Stimulated activated CD8-positive, alpha-beta memory T cell treated with anti-CD3 and anti-CD28 coated beads, Interleukin-4, amount 100 ng/mL, for 4 hours (primary cell): ENCODE measurements at places on chromosomes 16 and 17.

- no peak for DNase-seq
Observed at GRCh38 chr16:88631920-88632586, 6.3 kb upstream of the IL17C start.

- no peak for DNase-seq
Observed at GRCh38 chr17:44983563-44983962, 15.5 kb upstream of the C1QL1 start.

DNA sequence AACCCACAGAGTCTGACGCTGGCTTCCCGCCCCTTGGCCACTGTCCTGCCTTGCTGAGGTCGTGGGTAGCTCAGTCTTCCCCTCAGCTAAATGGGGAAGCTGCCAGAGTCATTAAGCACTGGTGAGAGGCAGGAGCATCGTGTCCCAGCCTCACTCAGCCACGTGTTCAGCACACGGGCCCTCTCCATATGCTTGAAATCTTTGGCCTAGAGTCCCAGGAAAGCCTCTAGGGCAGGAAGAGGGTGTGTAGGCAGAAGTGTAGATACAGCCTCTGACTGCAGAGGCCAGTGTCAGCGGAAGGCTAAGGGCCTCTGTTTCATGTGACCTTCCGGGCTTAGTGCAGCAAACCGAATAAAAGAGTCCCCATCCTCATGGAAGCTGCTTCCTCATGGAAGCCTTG lies 4.1 kb downstream of the DHODH start:
- no peak for DNase-seq

DNA sequence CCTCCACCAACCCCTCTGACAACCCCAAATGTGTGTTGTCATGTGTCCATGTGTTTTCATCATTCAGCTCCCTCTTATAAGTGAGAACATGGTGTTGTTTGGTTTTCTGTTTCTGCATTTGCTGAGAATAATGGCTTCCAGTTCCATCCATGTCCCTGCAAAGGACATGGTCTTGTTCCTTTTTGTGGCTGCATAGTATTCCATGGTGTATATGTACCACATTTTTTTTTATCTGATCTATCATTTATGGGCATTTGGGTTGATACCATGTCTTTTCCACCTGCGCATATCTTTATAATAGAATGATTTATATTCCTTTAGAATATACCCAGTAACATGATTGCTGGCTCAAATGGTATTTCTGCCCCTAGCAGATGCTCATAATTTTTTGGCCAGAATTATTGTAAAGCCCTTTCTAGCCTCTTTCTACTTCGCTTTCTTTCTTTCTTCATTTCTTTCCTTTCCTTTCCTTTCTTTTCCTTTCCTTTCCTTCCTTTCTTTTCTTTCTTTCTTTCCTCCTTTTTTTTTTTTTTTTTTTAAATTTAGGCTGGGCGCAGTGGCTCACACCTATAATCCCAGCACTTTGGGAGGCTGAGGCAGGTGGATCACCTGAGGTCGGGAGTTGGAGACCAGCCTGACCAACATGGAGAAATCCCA lies 12.7 kb downstream of the REXO5 start:
- DNase-seq: no peak

- no peak for DNase-seq
Observed at GRCh38 chr17:83057793-83058265, 21.6 kb upstream of the METRNL start.

DNA sequence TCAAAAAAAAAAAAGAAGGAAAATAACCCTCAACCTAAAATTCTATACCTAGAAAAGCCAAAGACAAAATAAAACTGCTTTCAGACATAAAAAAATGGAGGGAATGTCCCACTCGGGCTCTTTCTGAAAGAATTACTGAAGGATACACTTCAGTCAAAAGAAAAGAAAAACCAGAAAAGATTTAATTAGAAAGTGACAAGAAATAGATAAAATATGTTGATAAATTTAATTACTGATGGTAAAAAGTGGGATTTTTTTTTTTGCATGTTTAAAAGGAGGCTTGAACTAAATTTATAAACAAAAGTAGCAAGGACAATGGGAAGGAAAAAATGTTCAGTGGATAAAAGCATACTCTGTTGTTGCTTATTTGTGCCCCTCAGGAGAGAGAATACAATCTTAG lies 89.1 kb downstream of the OR1D5 start:
- DNase-seq: no peak
